NT2/D1 (cell line): ENCODE measurements at places on chromosomes 7 and 10.

GRCh38 chr7:39620486-39620885, 2.9 kb upstream of the RALA start:
- DNase-seq: no peak

GRCh38 chr10:129853562-129853903, 110.5 kb downstream of the EBF3 start:
- DNase-seq: no peak

GRCh38 chr7:140551355-140552239, 72.3 kb upstream of the MKRN1 start:
- DNase-seq: no peak

GRCh38 chr10:58570307-58570723, 57.6 kb downstream of the BICC1 start:
- no peak for DNase-seq

GRCh38 chr10:12549297-12549696, 199.9 kb downstream of the CAMK1D start:
- DNase-seq: no peak

DNA sequence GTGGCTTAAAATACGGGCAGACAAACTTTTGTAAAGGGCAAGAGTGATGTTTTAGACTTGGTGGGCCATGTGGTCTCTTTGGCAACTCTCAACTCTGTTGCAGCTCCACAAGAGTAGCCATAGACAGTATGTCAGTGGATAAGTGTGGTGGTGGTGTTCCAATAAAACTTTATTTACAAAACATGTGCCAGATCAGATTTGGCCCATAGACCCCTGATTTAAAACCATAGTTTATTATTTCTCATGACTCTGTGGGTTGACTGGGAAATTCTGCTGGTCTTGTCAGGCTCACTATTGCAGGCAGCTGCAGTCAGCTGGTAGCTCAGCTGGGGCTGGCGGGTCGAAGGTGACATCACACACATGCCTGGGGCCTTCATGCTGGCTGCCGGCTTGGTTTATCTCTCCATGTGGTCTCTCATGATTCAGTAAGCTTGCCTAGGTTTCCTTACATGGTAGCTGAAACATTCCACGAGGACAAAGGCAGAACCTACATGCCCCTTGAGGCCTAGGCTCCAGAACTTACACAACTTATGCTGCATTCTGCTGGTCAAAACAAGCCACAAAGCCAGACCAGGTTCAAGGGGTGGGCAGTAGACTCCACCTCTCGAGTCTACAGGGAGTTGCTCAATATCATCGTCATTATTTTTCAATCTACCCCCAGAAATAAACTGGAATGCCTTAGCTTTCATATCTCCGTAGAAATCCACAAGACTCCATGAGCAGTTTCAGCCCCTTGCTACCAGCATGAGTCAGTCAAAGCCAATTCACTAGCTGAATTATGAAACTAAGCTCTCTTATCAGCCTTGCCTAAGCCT, 245.7 kb downstream of the WDR11 start:
- no peak for DNase-seq

DNA sequence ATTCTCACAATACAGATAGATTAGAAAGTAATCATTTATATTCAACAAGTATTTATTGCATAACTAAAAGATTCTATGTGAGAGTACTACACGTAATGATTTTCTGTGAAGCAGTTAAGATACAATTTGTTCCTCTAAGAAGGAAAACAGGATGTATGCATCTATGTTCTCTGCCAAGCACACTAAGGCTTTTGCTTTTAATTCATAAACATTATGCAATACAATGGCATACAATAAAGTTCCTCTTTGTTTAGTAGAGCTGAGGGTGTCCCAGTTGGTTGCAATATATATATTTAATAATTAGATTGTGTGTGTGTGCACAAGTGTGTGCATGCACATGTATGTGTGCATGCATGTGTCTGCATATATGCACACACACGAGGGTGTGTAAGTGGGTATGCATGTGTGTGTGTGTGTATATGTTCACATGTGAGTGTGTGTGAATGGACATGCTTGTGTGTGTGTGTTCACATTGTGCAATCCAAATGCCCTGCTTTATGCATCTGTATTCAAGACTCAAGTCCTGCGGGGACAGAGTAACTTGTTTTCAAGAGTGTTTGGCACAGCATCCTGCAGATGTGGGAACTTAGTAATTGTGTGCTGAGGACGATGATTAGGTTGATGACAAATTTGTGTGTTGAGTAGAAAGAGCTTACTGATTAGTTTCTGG, 481.5 kb upstream of the KLF6 start:
- DNase-seq: no peak

DNA sequence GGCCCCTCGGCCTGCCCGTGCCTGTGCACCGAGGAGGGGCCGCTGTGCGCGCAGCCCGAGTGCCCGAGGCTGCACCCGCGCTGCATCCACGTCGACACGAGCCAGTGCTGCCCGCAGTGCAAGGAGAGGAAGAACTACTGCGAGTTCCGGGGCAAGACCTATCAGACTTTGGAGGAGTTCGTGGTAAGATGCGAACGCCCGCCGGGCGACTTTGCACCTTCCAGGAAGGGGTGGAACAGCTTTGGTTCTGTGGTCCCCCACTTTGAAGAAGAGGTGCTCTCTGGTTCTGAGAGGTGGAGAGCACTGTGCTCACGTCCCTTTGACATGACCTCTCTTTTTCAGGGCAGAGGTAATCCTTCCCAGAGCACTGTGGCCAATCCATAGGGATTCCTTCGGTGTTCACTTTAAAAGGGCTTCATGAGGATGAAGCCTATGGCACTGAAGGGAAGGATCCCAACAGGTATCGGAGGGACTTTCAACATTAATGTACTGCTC, 2.6 kb downstream of the VWC2 start:
- no peak for DNase-seq

- no peak for DNase-seq
These were observed 79.8 kb downstream of the CHN2 start for GRCh38 chr7:29274146-29275017.

DNA sequence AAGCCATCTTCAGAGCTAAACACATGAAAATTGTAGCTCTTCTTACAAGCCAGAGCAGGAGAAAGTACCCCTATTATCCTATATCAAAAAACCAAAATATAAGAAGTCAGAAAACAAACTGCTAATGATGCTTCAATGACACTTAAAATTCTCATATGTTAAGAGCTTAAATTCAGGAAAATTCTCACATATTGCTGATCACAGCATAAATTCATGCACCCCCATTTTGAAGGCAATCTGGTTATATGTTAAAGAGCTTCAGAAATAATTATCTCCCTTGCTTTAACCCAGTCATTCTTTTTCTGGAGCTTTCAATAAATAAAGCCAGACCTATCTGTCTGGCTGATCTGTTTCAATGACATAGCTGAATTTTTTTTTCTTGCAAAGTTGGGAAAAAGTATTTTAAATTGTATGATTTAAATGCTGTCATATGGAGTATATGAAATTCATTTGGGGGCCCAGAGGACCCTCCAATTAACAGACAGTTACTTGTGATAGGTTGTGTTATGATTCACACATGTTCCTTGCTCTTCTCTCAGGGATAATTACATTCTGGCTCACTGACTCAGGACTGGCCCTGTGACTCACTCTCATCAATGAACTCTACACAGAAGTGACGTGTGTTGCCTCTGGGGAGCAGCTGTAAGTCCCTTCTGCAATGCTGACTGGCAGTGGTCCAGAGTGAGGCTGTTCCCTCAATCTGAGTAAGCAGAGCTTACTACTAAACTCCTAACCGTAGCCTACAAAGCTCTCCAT, 85.2 kb downstream of the HGF start:
- no peak for DNase-seq

GRCh38 chr10:78893217-78893616, 175.5 kb upstream of the ZMIZ1 start:
- no peak for DNase-seq

DNA sequence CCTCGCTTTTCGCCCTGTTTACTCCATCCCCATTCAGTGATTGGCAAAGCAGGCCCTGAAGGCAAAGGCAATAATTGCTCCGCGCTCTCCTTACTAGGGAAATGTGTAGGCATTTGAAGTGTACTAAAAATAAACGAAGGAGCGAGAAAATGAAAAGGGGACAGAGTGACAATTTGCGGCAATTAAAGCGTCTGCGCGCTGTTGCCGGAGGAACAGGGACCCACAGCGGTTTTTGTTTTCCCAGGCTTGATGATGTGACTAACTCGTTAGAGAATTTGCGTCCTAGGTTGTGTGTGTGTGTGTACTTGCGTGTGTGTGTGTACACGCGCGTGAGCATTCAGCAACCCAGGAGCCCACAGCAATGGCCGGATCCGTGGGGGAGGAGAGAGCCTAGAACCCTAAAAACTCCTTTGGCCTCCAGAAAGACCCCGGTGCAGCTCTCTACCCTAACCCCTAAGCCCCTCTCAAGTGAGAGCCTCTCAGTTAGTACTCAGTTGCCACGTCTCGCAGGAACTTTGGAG, 7.8 kb upstream of the DLX6 start:
- DNase-seq: no peak

DNA sequence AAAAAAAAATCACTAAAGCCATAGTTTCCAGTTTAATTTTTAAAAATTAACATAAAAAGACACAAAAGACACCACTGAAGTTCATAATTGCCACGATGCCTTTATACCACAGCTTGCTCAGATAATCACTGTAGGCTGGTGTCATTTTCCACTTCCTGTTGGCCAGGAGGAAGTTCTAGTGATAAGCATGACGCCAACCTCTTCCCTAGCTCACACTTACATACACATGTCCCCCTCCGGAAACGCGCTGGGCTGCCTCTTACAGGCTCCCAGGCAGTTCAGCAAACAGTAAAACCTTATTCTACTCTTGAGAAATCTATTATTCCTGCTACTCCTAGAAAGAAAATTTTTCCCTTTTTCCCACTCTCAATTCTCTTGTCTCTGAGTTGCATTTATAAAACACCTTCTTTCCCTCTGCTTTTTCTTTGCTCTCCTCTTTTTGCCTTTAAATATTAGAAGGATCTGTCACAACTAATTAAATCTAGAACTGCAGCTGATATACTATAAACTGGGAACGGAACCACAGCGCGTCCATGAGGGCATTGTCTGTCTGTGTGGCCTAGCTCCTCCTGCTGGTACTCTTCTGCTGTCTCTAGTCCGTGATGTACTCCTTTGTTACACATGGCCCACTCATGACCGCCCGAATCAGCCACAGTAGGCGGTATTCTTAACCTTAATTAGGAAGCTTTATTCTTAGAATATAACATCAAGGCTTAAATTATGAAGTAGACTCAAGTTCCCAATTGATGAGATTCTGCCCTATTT, 664.9 kb downstream of the CNTNAP2 start:
- no peak for DNase-seq

- DNase-seq: no peak
These were observed 187.2 kb upstream of the CXCL12 start for GRCh38 chr10:44572146-44572545.
